ENCODE measurements at places on chromosomes 4 and X.

- no peak for DNase-seq
Observed at GRCh38 chr4:172963498-172964294, 204.9 kb upstream of the GALNT7 start.

GRCh38 chr4:18777190-18777930 lies 755.8 kb upstream of the LCORL start:
- DNase-seq = no peak

GRCh38 chr4:116020141-116020722 lies 906.8 kb upstream of the NDST4 start:
- no peak for DNase-seq

DNA sequence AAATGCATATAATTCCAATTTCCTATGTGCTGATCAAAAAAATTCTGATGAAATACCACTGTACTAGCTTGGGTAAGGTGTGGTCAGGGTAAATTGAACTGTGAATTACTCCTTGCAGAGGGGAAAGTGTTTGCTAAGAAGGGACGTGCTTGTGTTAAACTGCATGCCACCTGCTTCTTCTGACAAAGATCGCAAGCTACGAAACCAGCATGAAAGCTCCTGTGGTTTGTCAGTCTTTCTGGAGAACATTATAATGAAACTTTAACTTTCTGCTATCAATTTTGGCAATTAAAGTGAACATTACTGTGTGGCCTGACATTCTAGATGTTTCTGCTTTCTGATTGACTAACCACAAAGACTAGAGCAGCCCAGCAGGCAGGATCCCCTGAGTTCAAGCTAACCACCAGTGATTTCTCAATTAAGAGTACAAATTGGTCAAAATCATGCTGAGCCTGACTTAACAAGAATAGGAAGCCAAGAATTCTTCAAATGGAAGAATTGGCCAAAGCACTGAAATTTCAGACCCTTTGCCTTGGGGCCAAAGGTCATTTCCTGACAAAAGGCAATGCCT lies 239.0 kb downstream of the SLITRK2 start:
- DNase-seq = no peak

- no peak for DNase-seq
Observed at GRCh38 chr4:86664959-86665358, 70.8 kb downstream of the PTPN13 start.

DNA sequence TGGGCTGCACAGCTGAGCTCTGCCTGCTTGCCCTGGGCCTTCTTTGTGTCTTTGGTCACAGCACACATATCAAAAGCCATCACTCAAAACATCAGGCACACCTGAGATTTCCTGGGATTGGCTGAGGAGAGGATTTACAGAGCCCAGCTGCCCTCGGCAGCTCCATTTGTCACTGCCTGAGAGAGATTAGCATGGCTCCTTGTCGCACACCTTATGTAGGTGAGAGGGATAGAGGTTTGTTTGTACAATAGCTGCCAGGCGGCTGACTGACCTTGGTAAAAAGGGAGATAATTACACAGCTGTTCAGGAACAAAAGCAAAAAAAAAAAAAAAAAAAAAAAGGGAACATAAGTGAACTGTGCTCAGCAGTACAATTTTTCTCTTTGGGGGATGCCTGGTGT lies 63.2 kb downstream of the MGST2 start:
- DNase-seq = no peak

DNA sequence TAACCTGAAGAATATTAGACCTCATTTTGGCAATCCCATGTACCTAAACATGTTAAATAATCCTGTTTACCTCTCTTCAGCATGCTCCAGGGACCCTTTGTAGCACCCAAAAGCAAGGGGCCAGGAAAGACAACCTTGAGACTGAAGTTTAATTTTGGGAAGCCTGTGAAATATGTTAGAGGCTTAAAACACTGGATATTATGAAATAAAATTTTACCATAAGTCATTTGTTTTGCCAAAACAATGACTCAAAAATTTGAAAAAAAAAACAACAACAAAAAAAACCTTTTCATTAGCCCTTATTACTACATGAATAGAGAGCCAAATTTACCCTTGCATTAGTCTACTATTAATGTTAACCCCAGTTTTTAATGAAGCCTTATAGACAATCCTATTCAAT lies 49.7 kb downstream of the HMGB2 start:
- DNase-seq = no peak

- no peak for DNase-seq
Observed at GRCh38 chr4:110411574-110412011, 64.4 kb upstream of the ENPEP start.

DNA sequence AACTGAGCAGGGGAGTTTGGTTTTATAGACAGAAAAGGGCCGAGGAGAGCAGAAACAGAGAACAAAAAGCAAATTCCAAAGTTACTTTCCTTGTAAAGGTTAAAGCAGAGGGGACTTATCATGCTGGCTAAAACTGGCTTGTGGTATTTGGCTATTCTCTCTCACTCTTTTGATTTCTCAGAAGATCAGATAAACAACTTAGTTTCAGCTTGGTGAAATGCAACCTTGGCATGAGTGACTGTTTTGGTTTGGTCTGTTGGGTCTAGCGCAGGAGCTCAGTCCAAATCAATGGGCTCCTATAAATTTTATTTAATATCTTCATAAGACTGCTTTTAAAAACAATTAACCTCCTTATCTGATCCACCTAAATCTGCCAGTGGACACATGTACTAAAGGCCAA lies 47.3 kb upstream of the KIAA1210 start:
- DNase-seq = no peak

- no peak for DNase-seq
Observed at GRCh38 chr4:169251291-169252235, 19.2 kb downstream of the SH3RF1 start.

DNA sequence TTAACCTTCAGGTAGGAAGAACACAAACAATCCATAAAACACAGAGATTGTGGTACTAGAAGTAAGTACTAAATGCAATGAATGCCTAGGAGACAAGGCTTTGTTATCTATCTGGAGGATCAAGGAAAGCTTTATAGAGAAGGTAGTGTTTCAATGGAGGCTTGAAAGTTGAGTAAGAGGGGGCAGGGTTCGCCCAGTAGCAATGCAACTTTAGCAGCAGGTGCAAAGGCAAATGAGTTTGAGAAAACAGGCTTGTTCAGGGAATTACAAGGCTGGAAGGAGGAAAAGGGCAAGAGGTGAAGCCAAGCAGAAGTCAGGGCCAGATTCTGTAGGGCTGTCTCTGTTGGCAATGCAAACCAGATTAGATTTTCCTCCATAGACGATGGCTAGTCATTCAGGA lies 35.5 kb upstream of the AMELX start:
- no peak for DNase-seq

- DNase-seq = no peak
Observed at GRCh38 chr4:81921751-81922159, 450.0 kb upstream of the RASGEF1B start.

- DNase-seq = no peak
Observed at GRCh38 chrX:135549519-135549918, 29.1 kb downstream of the INTS6L start.

DNA sequence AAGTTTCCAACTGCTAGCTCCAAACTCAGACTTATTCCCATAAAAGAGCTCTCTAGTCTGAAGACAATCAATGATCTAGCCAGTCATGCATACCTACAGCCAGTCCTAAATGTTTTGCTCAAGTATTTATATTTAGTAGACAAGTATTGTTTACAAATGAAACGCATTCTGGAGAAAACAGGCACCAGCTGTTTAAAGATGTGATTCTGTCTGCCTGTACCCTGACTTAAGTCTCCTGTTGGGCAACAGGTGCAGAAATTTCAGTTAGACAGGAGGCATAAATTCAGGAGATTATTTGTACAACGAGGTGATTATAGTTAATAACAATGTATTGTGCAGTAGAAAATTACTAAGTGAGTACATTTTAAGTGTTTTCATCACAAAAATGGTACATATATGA lies 28.9 kb downstream of the LNX1 start:
- DNase-seq = no peak

DNA sequence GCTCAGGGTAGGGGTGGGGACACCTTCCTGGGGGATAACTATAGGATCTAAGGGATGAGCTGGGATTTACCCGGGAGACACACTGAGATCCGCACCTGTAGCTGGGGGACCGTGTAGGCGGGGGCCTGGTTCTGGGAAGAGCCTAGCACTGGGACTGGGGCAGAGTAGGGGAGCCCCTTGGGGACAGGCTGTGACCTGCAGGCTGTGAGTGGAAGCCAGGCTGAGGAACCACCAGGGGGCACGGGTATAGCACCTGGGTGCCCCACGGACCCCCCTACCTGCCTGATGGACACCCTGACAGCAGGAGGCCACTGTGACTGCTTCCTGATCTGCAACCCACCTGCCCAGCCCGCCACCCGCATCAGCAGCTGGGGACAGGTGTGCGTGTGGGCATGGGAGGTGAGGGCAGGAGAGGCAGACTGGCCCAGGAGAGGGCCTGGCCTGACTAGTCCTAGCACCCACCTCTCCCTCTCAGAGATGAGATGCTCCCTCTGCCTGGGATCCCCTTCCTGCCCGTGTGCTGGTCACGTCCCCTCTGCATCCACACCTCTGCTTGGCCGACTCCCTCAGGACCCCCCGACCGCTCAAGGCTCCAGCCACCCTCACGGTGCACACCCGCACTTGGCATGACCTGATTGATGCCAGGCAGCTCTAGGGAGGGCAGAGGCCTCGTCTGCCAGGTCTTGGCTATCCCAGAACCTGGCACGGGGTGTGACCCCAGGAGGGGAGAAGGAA lies 94.2 kb upstream of the NKX1-1 start:
- DNase-seq = no peak

DNA sequence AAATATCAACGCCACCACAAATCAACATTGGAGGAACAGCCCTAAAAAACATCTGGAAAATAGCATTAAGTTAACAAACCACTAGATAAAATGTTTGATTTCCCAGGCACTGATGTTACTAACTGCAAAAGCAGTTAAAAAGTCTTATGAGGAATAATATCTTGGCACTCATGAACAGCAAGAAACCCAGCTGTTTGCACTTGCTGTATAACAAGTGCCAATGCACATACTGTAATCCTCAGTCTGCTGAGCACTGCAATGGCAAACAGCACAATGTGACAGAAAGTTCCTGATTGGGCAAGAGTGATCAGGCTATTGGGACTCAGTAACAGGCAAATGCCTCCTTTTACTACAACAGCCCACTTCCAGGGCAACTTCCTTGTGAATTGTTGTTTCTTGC lies 20.8 kb upstream of the SEC24B start:
- no peak for DNase-seq

DNA sequence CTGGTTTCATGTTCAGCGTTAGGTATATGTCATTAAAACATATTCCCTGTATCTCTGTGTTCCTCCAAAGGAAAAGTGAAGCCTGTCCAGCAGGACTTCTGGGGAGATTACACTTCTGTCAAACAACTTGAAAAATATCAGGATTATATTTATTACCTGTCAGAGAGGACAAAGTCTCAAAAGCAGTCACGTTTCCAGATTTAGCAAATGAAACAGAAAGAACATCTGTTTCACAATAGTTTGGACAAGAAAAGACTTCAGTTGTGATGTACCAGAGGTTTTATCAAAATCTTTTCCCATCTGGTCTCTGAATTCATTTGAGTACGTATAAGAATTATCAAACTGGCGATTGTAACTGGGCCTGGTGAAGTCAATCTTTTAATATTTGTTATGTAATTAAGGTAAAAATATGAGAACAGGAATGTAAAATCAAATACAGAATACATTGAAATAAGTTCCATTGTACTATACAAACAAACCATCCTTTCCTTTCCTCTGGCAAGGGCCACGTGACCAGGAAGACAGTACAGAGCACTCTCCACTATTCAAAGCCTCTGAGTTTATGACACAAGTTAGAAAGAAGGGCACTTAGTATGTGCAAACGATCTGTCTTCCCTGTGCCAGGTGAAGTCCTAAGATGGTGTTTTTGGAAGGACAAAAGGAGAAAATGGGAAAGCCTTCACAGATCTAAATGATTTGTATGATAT lies 3.2 kb downstream of the CASP3 start:
- DNase-seq = no peak

DNA sequence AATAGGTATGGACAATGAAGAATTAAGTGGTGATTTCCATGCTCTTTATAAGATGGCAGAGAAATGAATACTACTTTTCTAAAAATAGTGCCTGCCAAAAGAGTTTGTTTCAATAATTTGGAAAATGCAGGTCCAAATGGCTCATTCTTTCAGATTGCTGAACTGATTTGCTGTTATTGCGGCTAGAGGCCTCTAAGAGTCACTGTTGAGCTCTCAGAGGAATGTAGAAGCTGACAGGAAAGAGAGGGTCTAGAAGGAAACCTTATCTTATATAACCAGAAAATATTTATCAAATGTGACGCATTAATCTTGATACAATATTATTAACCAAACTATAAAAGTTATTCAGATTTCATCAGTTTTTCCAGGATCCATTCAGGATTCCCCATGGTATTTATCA lies 65.7 kb upstream of the PAGE1 start:
- DNase-seq = peak; percentile 34

GRCh38 chr4:185013417-185014125 lies 4.7 kb upstream of the HELT start:
- DNase-seq = no peak
